Hypothalamus (tissue), 51 donors: ENCODE measurements at places on chromosomes 2 and 18.

GRCh38 chr2:50746526-50746925 lies 285.4 kb downstream of the NRXN1 start:
- DNase-seq = no peak

DNA sequence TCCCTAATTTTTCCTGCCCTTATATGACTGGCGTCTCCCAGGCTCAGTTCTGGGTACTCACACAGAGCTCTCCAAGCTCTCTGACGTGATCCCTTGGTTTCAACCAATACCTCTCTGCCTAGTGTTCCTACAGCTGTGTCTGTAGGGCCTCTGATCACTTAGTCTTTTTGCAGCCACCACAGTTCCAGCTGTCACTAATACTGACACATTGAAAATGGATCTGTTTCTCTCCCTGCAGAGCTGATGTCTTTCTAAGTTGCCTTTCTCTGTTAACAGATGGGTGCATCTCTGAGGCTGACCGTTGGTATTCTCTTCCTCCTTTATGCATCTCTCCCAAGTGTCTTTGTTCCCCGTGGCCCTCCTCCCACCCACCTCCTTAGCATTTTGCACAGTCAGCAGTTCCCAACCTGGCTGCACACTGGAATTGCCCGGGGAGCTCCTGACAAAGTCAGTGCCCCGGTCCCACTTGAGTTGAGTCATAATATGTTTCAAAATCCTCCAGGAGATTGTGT lies 62.5 kb downstream of the CERS6 start:
- no peak for DNase-seq

DNA sequence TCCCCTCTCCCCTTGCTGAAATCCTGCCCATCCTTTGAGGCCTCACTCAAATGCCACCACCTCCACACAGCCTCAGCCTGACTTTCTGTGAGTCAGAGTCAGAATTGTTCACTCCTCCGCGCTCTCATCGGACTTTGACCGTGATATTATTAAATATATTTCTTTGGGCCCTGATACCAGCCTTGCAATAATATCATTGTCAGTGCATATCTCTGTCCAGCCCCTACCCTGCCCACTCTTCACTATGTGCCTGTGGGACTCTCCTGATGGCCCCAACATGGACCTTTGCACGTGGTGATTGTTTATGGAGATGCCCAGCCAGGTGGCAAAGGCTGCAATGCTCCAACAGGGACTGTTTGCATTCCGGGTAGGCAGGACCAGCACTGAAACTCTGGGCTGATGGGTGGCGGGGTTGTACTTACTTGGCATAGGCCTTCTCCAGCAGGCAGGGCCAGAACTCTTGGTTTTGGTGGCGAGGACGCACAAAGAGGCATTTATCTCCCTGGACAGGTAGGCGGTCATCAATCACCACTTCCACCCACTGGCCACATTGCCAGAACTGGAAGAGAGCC lies 37.3 kb downstream of the CAPN13 start:
- no peak for DNase-seq

DNA sequence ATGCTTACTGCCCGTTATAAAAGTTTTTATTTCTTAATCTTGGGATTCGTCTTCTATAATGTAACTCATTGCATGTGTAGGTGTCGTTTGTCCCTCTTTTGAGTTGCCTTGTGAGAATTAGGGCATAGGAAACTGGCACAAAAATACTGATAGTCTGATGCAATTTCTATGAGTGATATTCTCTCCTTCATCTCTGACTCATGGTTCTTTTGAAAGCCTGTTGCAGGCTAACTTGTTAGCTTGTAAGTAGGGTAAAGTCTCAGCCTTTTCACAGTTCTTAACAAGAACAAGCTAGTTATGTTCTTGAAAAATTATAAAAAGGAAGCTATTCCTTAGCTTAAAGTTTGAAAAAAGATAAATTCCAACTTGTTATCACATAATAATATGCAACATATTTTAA lies 1085.4 kb upstream of the NRXN1 start:
- DNase-seq = no peak

DNA sequence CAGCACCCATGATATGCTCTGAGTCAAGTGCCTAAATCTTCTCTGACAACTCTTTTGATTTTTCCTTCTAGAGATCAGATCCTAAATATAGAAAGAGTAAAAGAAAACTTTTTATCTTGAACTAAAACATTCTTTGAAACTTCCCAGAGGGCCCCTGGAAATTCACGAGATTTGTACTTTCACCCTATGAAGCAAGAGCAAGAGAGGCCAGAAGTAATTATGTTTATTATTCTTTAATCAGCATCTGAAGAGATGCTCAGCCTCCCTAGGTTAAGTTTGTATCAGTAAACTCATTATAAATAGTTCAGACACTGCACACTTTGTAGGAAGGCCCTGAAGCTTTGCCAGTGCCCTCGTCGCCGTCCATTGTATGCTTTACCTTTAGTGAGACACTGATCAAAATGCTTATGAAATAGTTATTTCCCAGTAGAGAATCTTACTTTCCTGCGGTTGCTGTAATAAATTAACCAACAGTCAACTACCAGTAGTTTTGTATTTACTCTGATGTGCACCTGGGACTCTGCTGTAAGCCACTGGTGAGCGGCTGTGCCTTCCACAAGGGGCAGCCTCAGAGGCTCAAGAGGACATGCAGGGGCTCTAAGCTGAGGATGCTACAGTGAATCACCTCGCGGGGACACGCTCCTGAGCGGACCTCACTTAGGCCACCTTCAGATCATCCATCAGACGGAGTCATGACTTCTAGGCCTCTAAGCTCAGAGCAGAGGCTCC lies 71.9 kb downstream of the BIN1 start:
- no peak for DNase-seq

GRCh38 chr18:32040936-32041335 lies 22.3 kb downstream of the RNF125 start:
- DNase-seq = no peak

DNA sequence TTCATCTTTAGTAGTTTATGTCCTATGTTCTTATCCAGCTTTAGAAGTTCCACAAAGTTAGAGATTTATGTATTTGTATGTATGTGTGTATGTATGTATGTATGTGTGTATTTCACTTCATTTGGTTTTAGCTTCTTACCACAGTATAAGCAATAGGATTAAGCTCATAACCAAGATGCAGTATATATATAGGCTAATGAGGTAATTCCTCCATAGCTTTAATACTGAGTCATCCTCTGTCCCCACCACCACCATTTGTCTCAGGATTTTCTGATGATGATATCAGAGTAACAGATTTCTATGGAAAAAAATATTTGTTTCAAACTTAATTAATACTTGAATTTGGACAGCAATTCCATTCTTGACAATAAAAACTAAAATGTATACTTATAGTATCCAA lies 159.2 kb downstream of the SOX11 start:
- no peak for DNase-seq

GRCh38 chr2:200728630-200729029 lies 83.1 kb upstream of the BZW1 start:
- no peak for DNase-seq

DNA sequence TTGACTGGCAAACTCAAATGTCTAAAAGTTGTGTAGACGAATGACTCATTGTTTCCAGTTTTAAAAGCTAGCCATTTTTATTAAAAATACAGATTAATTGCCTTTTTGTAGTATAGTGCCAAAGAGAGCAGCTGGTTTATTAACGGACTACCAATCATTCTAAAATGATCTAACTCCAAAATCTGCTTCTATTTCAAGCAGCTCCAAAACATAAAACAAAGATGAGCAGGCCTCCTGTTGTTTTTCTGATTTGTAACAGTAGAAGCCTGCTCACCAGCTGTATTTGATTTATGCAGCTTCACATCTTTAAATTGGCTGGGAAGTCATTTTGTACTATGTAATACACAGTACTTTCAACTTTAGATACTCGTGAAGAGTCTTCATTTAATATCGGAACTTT lies 171.8 kb downstream of the UBR3 start:
- no peak for DNase-seq

- DNase-seq = no peak
Observed at GRCh38 chr2:167438206-167438605, 549.9 kb downstream of the XIRP2 start.

DNA sequence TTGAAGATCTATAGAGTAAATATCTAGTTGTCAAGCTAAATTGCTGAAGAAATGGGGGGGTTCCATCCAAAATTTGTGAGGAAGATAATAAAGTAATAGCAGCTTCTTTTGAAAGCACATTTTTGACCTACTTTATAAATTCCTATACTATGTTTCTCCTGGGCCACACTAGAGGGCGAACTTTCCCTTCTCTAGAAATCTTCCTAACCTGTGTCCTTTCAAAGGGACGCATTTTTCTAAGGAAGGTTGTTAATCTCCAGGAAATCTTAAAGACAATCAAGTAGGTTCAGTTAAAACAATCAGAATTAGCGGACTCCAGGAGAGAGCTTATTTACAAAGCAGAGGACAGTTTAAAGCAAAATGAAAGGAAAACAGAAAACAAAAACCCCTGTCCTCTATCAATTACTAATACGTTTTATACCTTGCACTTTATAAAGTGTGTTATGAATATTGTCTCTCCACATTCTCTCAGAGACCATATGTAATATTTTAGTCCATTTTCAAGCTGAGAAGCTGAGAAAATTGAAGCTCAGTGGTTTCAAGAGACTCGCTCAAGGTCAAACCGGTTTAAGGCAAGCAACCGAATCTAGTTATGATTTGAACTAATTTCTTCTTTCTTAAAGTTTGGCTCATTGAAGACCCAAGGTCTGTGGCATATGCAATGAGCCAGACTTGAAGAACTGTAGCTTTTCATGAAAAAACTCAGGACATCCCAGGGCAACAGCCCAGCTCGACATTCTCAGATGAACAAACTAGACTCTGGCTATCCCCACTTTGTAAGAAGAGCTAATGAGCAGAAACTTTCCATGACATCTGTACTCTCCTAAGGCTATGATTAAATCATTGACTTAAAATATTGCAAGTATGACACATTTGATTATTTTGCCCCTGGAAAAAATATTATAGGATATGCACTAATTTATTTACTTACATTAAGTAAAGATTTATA lies 273.6 kb downstream of the PAX3 start:
- no peak for DNase-seq

DNA sequence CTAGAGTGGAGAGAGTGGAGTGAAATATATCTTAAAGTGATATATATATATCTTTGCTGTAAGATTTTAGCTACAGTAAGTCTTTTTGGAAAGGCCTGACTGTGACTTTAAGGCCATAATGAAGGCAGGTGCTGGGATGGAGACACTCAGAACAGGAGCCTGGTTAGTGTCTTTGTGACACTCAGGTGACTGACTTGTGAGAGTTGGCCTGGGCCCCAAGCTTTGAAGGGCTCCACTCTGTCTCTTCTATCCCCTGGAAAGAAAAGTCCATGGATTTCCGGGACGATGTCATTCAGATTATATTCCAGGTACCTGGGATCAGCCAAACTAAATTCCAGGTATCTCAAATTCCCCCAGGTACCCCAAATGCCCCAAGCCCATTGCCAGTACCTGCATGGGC lies 276.6 kb downstream of the PDE11A start:
- DNase-seq = no peak

- DNase-seq = no peak
Observed at GRCh38 chr2:220104871-220105351, 477.5 kb downstream of the SLC4A3 start.

DNA sequence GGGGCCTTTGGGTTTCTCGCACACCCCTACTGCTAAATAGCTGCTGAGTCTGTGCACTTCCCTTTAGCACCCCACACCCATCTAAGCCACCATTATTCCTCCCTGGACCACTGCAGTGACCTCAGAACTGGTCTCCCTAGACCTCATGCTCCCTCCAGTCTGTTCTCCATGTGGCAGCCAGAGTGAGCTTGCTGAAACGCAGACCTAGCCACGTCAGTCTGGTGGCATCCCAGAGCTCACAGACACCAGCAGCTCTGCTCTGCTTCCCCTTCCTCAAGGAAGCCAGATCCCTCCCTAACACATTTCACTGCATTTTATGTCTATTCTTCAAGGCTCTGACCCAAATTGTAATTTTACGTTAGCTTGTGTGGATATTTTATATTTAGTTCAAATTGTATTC lies 144.4 kb downstream of the DYSF start:
- DNase-seq = no peak

DNA sequence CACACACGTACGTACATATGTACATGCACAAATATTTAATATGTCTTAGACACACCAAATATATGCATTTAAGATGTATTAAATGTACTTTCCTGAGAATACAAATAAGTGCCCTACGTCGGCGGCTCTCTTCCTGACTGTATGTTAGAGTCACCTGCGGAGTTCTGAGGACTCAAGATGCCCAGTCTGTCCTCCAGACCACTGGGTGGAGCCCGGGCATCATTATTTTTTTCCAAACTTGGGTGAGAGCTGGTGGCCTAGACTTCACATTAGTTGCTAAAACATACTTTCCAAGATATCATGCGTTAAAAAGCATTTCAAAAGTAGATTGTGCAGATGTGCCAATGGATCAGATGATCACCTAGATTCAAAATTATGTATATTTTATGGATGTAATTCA lies 2.9 kb downstream of the IL18R1 start:
- DNase-seq = no peak

- DNase-seq = no peak
Observed at GRCh38 chr2:56229397-56230060, 45.7 kb downstream of the CCDC85A start.

- no peak for DNase-seq
Observed at GRCh38 chr18:13520306-13520705, 206.1 kb downstream of the FAM210A start.

- DNase-seq = no peak
Observed at GRCh38 chr2:97997784-97998392, 2.1 kb upstream of the TMEM131 start.

GRCh38 chr2:98324181-98324580 lies 22.1 kb upstream of the CNGA3 start:
- DNase-seq = no peak

GRCh38 chr2:134401081-134401497 lies 147.2 kb downstream of the MGAT5 start:
- DNase-seq = no peak

GRCh38 chr2:45268631-45269030 lies 259.4 kb upstream of the SIX2 start:
- no peak for DNase-seq

DNA sequence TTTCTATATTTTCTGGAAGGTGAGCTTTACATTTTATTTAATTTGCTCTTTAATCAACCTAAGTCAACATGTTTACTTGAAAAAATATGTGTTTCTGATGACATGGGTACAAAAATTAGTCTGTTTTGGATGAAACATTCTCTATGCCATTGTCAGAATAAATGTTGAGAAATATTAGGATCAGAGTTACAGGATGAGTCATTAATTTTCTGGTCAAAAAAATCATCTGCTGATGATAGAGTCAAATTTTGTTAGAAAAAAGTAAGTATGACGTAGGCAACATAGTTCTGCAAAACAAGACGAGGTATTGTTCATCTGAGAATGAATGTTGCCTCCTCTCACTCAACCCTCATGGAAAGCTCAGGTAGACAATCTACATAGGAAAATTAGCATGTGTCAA lies 107.6 kb upstream of the CAVIN2 start:
- no peak for DNase-seq

DNA sequence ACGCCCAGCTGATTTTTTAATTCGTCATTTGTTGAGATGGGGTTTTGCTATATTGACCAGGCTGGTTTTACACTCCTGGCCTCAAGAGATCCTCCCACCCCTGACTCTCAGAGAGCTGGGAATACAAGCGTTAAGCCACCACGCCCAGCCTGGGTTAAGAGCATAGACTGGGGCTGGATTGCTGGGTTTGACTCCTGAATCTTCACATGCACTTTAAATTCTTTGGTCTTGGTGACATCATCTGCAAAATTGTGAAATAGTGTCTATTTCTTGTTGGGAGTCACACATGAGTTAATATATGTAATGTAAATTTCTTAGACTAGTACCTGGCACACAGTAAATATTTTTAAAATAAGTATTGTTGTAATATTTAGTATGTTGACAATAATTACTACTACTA lies 257.4 kb downstream of the DOK6 start:
- no peak for DNase-seq
